ENCODE measurements at places on chromosomes 12 and 14. TPM values are rescaled to one million over a fixed set of nuclear protein-coding genes. Genes with fewer than 3 reads are reported as not detected.

DNA sequence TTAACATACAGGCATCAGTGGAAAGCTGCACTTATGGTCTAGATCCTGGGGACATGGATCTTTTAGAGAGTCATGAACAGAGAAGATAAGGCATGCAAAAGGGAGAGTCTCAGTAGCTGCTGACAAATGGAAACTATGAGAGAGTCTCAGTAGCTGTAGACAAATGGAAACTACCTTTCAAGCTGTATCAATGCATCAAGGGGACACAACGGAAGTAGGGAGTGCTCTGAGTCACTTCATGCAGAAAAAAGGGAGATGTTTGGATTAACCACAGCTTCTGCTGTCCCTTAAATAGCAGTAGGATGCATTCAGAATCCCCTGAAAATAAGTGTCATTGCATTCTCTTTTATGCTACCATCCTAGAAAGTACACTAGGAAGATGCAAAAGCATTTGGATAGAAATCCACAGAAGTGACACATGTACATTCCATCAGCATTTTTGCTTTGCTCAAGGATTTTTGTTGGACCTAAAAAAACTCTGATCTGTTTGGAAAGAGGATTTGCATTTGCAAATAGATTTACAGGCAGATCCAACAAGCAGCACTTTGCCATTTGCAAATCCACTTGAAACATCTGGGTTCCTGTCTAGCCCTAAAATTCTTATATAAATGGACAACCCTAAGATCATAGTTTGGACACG is 227.5 kb upstream of the LMO3 start:
- H3K27me3 ChIP-seq = no peaks in the 10 kb centered on the region
- H3K4me1 ChIP-seq = no peaks in the 10 kb centered on the region
- no peak overlapping the region for H3K27ac ChIP-seq
- no peak overlapping the region for H3K4me3 ChIP-seq

GRCh38 chr12:7959701-7960121 is 23.7 kb upstream of the SLC2A3 start:
- H3K4me3 ChIP-seq = no peak overlapping the region
- no peak overlapping the region for H3K27ac ChIP-seq
- no peaks in the 10 kb centered on the region for H3K27me3 ChIP-seq

GRCh38 chr12:15842108-15842507 is 40.1 kb upstream of the STRAP start:
- no peak for DNase-seq
- H3K4me3 ChIP-seq = no peak overlapping the region
- H3K36me3 ChIP-seq = no peaks in the 10 kb centered on the region
- no peak overlapping the region for H3K27ac ChIP-seq
- no peaks in the 10 kb centered on the region for H3K27me3 ChIP-seq

DNA sequence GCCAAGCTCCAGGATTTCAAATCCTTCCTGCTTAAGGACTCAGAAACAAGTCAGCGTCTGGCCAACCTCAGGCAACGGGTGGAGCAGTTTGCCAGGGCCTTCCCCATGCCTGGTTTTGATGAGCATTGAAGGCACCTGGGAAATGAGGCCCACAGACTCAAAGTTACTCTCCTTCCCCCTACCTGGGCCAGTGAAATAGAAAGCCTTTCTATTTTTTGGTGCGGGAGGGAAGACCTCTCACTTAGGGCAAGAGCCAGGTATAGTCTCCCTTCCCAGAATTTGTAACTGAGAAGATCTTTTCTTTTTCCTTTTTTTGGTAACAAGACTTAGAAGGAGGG is 4.7 kb downstream of the SHMT2 start:
- DNase-seq = no peak
- no peak overlapping the region for H3K27ac ChIP-seq
- peaks cover 10% of the 10 kb centered on the region for H3K4me1 ChIP-seq
- H3K27me3 ChIP-seq = no peaks in the 10 kb centered on the region

DNA sequence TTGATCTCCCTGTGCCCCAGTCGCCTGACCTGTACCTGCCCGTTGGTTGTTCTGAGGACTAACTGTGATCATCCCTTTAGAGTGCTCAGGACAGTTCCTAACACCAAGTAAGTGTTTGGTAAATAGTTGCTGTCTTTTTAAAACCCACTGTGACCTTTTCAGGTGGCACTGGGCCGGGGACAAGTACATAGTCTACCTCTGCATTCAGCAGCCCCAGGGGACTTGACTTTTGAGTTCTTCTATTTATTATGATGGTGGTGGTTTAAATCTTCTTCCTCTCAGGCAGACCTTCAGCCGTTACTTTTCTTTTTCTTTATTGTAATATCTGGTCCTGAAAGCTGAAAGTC is 38.8 kb downstream of the EVL start:
- no peaks in the 10 kb centered on the region for H3K36me3 ChIP-seq
- no peaks in the 10 kb centered on the region for H3K27me3 ChIP-seq

BEST3 gene
- 0.67 TPM for total RNA-seq

FLRT2 gene
- total RNA-seq = 4.5 TPM

Measured in Panc1 (cell line).